ENCODE measurements at places on chromosomes 3 and 15.
A peak's percentile ranks its signal among the peaks of the same experiment; 100 is the strongest.

GRCh38 chr15:62365795-62366442, 200.8 kb upstream of the C2CD4B start:
- DNase-seq: peak; percentile 26

DNA sequence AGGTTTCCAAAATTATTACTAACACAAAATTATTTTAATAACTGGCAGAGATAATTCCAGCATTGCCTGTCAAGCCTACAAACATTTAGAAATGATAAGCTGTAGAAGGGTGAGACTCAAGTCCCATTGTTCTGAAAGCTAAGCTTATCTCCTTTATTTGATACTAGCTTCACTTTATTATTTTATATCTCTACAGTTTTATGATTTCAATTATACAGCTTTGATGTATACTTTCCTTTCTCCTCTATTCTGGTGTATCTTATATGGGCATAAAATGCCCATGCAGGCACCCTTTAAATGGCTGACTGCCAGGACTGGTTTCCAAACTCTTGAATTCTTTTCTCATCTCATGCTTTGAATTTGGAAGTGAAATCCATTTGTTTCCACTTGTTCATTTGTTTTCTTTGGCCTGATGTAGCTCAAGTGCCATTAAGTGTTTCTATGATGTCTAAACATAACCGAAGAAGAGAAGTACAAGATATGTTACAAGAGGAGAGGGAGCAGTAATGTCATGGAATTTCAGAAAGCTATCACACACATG, 372.1 kb upstream of the ARHGEF26 start:
- DNase-seq: no peak

DNA sequence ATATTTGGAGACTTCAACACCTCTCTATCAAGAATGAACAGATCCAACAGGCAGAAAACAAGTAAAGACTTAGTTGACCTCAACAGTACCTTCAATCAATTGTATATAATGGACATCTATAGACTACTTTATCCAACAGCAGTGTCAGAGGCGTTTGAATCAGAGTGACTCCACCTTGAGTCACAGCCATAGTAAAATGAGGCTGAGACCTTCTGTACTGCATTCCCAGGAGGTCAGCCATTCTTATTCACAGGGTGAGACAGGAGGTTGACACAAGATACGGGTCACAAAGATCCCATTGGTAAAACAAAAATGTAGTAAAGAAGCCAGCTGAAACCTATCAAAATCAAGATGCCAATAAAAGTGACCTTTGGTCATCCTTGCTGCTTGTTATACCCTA, 299.8 kb downstream of the CNTN3 start:
- no peak for DNase-seq

- DNase-seq: no peak
These were observed 10.1 kb downstream of the SEMA3F start for GRCh38 chr3:50164984-50165909.

- DNase-seq: no peak
These were observed 76.2 kb downstream of the ATP1B3 start for GRCh38 chr3:141952611-141953010.

DNA sequence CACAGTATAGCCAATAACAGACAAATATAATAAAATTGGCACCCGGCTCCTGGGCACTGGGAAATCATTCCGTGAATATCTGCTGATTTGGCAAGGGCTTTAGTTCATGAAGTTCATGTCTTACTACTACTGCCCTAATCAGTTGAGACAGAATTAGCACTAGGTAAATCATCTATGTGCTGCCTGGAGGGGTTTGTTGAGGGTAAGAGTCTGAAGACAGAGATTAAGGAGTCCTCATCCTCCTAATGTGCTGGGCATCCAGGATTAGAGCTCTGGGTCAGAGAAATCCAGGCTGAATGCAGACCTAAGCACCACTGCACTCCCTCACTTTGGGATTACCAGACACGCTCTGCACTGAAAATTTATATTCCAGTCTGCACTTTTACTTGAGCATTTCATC, 2.0 kb downstream of the SAMD7 start:
- no peak for DNase-seq

DNA sequence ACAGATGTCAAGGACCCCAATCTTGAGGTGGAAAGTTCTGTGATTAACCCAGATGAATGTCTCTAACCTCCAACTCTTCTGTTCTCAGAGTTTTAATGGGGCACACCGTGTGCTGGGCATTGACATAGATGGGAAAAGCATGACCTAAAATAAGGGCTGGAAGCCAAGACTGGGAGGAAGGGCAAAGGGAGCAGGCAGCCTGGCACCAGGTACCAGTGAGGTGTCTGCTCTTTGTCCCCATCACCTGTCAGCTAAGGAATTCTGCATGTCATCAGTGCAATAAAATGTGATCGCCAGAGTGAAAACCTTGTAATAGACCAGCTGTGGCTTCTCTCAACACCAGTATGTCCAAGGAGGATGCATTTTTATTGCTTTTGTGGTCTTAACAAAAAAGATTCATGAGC, 143.5 kb upstream of the TPM1 start:
- peak; percentile 67 for DNase-seq

All from HT-29 (cell line).